ENCODE measurements at places on chromosomes 12 and 14. TPM values are rescaled to one million over a fixed set of nuclear protein-coding genes. Genes with fewer than 3 reads are reported as not detected.

DNA sequence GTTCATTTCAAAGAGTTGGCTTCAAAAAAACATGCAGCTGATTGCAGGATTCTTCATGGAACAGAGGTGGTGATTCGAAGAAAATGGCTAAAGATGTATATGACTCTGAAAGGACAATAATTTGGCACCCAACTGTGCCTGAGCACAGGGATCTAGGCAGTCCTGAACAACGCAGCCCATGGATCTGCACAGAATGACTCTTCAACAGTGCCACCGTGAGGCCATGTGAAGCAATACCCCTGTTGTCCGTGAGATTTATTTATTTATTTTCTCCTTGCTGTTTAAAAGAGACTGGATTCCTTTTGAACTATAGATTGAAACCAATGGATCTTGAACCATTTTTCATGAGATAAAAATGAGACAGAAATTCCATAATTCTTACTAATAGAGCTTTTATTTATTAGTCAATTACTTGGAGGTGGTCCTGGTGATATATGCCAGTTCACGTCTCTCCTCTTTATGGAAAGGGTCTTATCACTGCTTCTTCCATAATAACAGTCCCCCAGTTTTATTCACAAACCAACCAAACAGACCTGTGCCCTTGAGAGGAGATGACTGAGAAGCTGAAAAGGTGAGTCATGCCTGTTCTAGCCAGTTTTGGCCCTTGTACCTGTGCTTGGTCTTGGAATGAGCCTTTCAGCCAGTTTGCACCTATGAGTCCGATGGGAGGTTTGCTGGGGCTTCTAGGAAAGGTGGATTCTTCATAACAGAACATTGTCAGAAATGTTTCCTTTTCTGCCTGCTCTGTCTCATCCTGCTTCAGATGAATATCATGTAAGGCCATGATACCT, 1598.3 kb downstream of the AACS start:
- no peak overlapping the region for H3K27ac ChIP-seq
- DNase-seq = no peak
- H3K36me3 ChIP-seq = no peaks in the 10 kb centered on the region
- H3K4me3 ChIP-seq = no peak overlapping the region

GRCh38 chr14:74978416-74978947, 23.1 kb upstream of the PGF start:
- no peaks in the 10 kb centered on the region for H3K36me3 ChIP-seq
- no peak overlapping the region for H3K4me3 ChIP-seq
- peaks cover 13% of the 10 kb centered on the region for H3K4me1 ChIP-seq
- no peak for DNase-seq
- H3K27ac ChIP-seq = no peak overlapping the region

GRCh38 chr12:92535961-92536360, 166.8 kb upstream of the PLEKHG7 start:
- H3K4me1 ChIP-seq = peaks cover 13% of the 10 kb centered on the region
- no peak overlapping the region for H3K4me3 ChIP-seq
- DNase-seq = no peak
- H3K27ac ChIP-seq = no peak overlapping the region

DNA sequence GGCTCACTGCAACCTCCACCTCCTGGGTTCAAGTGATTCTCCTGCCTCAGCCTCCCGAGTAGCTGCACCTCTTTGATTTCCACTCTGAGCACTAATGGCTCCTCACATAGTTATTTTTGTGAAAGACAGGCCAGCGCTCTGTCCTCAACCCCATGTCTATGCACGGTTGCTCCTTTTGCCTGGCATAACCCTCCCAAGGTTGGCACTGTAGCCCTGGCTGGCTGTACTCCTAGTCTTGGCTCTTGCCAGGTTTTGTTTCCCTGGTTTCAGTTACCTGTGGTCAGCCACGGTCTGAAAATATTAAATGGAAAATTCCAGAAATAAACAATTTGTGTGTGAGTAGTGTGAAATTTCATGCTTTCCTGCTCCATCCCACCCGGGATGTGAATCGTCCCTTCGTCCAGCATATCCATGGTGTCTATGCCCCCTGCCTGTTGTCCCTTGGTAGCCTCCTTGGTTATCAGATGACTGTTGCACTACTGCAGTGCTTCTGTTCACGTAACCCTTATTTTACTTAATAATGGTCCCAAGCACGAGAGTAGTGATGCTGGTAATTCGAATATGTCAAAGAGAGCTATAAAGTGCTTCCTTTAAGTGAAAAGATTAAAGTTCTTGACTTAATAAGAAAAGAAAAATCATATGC, 12.3 kb upstream of the DCD start:
- H3K4me1 ChIP-seq = no peaks in the 10 kb centered on the region
- H3K27ac ChIP-seq = no peak overlapping the region
- H3K36me3 ChIP-seq = no peaks in the 10 kb centered on the region
- no peak for DNase-seq

GRCh38 chr14:59253527-59253926, 65.1 kb downstream of the DAAM1 start:
- DNase-seq = no peak
- H3K27ac ChIP-seq = peak overlapping the region; percentile 88
- H3K27me3 ChIP-seq = no peaks in the 10 kb centered on the region
- peaks cover 48% of the 10 kb centered on the region for H3K4me1 ChIP-seq
- no peak overlapping the region for H3K4me3 ChIP-seq

GRCh38 chr14:78501909-78502308, 331.7 kb downstream of the NRXN3 start:
- DNase-seq = no peak
- H3K27ac ChIP-seq = no peak overlapping the region
- H3K36me3 ChIP-seq = no peaks in the 10 kb centered on the region
- no peaks in the 10 kb centered on the region for H3K4me1 ChIP-seq
- no peaks in the 10 kb centered on the region for H3K27me3 ChIP-seq

- no peak overlapping the region for H3K27ac ChIP-seq
- DNase-seq = no peak
- H3K27me3 ChIP-seq = no peaks in the 10 kb centered on the region
- H3K4me1 ChIP-seq = no peaks in the 10 kb centered on the region
- H3K4me3 ChIP-seq = no peak overlapping the region
Observed at GRCh38 chr12:3277306-3277943, 200.2 kb downstream of the TSPAN9 start.

- no peaks in the 10 kb centered on the region for H3K36me3 ChIP-seq
- no peaks in the 10 kb centered on the region for H3K4me1 ChIP-seq
- no peak for DNase-seq
- no peak overlapping the region for H3K4me3 ChIP-seq
- H3K27ac ChIP-seq = no peak overlapping the region
Observed at GRCh38 chr12:82596483-82596882, 90.2 kb upstream of the TMTC2 start.

DNA sequence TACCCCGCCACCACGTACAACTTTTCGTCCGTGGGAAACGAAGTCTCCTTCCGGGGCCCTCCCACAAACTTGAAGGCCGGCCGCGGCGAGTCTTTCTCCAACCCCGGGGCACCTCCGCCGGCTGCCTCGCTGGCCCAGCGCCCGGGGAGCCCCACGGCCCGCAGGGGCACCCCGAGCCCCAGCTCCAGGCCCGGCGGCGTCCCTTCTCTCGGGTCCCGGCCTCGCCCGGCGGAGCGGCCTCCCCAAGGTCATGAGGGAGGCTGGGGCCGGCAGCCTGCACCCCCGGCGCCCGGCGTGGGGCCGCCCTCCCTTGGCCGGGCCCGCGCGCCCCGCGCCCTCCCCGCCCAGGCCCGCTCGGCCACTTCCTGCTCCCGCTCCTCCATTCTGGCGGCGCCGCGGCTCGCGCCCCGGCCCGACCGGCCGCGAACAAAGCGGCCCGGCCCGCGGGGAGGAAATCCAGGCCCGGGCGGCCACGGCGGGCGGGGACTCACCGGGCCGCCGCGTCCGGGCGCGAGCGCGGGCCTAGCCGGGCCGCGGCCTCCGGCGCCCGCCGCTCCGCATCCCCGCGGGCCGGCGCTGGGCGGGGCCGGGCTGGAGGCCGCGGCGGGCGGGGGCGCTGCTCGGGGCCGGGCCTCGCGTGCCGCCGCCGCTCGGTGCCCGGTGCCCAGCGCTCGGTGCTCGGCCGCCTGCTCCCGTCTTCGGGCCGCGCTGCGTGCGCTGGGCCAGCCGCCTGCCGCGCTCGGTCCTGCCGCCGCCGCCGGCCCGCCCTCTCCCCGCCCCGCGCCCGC, at the start of gene AKT1:
Gene AKT1, minus strand, starts transcription at position 756 of the 788 bp plus-strand sequence. CDS start 3,105 bp downstream, outside the sequence.
- no peak for DNase-seq
- peak within 1 kb of the TSS; percentile 86 for H3K27ac ChIP-seq
- peaks cover 18% of the 10 kb centered on the region for H3K36me3 ChIP-seq

DNA sequence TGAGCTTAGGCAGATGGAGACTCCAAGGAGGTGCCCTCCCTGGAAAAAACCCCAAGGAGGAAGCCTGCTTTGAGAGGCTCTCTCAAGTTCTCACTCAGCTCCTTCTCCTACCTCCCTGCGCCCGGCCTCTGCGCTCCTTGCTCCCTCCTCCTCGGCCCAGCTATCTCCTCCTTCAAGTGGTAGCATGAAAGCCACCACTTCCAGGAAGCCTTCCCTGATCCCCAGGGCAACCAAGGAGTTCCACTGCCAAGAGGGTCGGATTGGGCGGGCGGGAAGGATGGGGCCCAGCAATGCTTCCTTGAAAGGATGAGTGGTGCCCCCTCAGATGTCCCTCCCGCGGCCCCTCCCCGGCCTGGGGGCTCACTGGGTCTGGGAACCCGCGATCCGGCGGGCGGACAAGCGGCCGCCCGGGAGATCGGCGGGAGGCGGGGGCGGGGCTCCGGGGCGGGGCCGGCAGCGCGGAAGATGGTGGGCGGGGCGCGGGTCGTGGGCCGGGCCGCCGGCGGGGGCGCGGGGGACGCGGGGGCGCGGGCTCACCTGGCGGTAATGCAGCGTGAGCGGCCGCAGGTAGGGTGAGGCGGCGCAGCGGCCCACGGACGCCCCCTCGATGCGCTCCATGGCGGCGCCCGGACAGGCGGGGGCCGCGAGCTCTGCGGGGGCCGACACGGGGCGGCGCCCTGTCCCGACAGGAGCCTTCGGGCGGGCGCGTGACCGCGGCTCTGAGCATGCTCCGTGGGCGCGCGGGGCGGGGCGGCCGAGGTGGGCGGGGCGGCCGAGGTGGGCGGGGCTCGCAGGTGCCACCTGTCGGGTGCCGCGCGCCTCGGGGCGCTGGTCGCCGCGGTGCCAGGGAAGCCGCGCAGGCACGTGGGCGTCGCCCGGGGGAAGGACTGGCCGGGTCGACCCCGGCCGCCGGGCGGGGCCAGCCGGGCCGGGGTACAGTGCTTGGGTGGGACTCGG, at the start of gene NUDT14:
Gene NUDT14, minus strand, starts transcription at position 721 of the 957 bp plus-strand sequence. Its CDS starts 103 bp downstream, at position 618.
- H3K36me3 ChIP-seq = no peaks in the 10 kb centered on the region
- DNase-seq = peak; percentile 94
- H3K27ac ChIP-seq = no peak within 1 kb of the TSS
- peak within 1 kb of the TSS; percentile 59 for H3K4me3 ChIP-seq
- H3K27me3 ChIP-seq = no peaks in the 10 kb centered on the region

- H3K36me3 ChIP-seq = no peaks in the 10 kb centered on the region
- peak overlapping the region; percentile 89 for H3K4me3 ChIP-seq
Observed at GRCh38 chr12:1593174-1594005, 991 bp downstream of the FBXL14 start.

DNA sequence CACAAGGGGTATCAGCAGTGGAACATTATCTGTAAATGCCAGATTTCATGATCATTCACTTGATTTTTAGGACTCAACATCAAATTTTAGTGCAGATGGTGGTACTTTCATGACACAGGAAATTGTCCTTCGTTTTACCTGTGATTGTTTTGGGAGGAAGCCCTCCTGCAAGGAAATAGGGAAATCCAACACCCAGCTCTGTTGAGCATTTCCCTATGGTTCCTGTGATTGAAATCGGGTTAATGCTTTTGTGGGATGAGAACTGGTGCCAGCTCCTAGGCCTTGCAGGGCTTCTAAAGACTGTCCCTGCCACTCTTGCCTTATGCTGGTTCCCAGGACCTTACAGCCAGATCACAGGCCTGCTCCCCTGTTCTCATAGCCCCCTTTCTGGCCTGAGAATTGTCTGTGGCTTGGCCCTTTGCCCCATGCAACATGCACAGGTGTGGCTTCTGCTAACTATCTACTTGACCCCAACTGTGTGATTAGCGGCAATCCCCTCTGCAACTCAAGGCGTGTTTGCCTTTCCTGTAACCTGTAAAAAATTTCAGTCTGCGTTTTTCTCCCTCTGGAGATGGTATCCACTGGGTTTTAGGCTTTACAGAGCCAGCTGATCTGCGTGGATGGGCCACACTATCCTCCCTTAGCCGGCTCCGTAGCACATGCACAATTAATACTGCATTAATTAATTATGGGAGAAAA, 112.5 kb downstream of the ETV6 start:
- no peak for DNase-seq
- no peaks in the 10 kb centered on the region for H3K36me3 ChIP-seq
- peak overlapping the region; percentile 45 for H3K27ac ChIP-seq
- H3K27me3 ChIP-seq = no peaks in the 10 kb centered on the region
- H3K4me3 ChIP-seq = no peak overlapping the region

- peaks cover 9% of the 10 kb centered on the region for H3K4me1 ChIP-seq
- no peak for DNase-seq
- peak overlapping the region; percentile 61 for H3K4me3 ChIP-seq
- H3K27ac ChIP-seq = peak overlapping the region; percentile 64
Observed at GRCh38 chr12:64780132-64780530, 20.9 kb upstream of the GNS start.

DNA sequence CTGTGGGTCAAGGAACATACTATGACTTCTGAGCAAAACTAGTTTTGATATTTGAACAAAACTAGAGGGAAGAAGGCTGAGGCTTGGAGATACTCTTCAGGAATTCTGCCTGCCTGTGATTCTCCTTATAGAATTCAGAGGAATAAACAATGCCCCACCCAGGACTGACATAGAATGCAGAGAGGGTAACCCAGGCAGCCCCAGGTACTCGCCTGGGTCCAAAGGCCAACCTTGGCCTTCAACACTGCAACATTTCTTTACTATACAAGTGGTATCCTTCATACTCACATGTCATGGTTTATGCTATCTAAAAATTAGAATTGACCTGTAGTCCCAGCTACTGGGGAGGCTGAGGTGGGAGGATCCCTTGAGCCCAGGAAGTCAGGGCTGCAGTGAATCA, 217.0 kb upstream of the FOXN3 start:
- no peak overlapping the region for H3K4me3 ChIP-seq
- H3K27ac ChIP-seq = no peak overlapping the region
- H3K27me3 ChIP-seq = no peaks in the 10 kb centered on the region
- no peaks in the 10 kb centered on the region for H3K36me3 ChIP-seq
- DNase-seq = no peak
- no peaks in the 10 kb centered on the region for H3K4me1 ChIP-seq

DNA sequence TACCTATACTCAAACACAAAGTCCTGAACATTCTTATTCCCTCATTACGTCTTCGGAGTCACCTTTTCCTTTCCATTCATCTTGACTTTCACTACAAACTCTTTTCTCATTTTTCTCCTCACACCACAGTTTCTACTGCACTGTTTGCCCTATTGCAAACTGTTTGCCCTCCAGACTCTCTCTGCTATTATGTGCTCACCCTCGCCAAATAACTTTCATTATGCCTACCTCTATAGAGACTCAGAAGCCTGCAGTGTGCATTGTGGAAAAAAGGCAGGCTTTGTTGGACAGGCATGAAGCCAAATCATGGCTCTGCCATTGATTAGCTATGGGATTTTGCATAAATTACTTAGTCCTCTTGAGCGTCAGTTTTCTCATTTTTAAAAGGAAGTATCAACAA, 246.6 kb upstream of the CCDC196 start:
- no peak overlapping the region for H3K27ac ChIP-seq
- no peak for DNase-seq
- no peaks in the 10 kb centered on the region for H3K36me3 ChIP-seq
- no peak overlapping the region for H3K4me3 ChIP-seq
- H3K27me3 ChIP-seq = no peaks in the 10 kb centered on the region

IKZF4 gene
- 10.5 TPM for total RNA-seq

KRT3 gene
- not detected for total RNA-seq

FLRT2 gene
- total RNA-seq = 13.3 TPM

OR6C68 gene
- not detected for total RNA-seq

RNASE3 gene
- total RNA-seq = not detected

ZNF891 gene
- total RNA-seq = 2.4 TPM

TESPA1 gene
- total RNA-seq = 6.7 TPM

SLC2A14 gene
- total RNA-seq = not detected

RFX4 gene
- not detected for total RNA-seq

Measured in upper lobe of right lung (tissue), 1 donor.